ENCODE measurements at places on chromosomes 12 and 14.

GRCh38 chr12:26466726-26467125 lies 271.4 kb downstream of the SSPN start:
- DNase-seq, result no peak

GRCh38 chr14:100375963-100376735 lies 53.0 kb downstream of the SLC25A47 start:
- peak; percentile 77 for DNase-seq

DNA sequence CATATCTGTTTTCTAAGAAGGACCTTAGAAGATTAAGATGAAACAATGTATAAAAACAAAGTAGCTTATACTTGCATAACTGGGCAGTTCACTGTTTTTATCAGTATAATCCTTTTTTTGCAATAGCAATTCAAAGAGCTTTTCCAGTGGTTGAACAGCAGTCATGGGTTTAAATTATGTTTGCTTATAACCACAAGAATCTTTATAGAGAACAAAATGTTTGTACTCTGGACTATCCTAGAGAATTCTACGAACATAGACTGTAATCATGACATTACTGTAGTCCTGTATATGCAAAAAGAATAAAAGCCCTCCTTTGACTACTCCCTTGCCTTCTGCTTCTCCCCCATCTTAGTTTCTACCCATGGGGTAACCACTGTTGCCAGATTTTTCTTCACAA lies 5.7 kb downstream of the FAM177A1 start:
- DNase-seq, result no peak

DNA sequence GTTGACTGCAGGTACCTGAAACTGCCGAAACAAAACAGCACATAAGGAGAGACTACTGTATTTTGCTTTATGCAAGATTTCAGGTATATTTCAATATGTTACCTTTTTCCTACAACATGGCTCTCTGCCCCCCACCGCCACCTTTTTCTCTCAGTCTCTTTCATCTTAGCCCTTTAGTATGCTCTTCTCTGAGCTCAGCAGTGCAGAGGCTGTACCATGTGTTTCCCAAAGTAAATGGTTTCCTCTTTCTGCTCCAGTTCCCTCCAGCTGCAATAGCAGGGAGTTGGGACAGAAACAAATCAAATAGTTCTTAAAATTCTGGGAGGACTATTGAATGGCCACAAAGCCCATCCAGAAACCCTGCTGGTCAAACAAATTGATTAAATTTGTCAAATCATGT lies 4.3 kb downstream of the AMN1 start:
- DNase-seq, result no peak

GRCh38 chr12:71011261-71011660 lies 90.7 kb upstream of the PTPRR start:
- no peak for DNase-seq

DNA sequence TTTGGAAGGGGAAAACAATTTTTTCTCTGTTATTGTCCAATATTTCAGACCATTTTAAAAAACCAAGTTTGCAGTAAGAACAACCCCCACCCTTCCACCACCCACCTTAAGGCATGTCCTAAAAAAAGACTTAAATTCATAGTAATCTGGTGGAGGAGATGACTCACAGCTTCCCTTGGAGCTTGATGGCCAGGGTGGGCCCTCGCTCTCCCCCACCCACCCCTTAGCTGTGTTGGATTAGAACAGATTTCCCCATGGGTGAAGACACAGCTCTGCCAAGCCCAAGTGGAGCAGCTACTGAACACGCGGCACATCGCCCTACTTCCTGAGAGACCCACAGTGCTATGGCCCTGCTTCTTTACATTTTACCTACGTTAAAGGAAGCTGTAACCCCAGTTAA lies 140.3 kb downstream of the GCH1 start:
- no peak for DNase-seq

GRCh38 chr12:104482113-104482512 lies 25.4 kb downstream of the CHST11 start:
- no peak for DNase-seq

DNA sequence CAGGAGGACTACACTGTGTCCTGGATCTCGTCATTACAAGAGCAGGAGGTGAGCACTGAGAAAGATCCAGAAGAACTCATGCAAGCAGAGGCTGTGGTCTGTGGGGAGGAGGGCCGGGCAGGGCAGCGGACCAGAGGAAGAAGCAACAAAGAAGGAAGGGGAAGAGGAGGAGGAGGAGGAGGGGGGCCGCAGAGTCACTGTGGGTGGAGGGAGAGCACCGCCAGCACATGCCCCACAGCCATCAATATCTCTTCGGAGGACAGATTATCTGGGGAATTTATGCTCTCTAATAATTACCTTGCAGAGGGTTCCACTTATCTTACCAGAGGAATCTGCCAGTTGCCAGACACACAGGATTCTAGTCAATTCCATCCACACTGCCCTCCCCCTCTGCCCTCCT lies 105.6 kb downstream of the DPF3 start:
- no peak for DNase-seq

Measured in AG09309 (cell line).